ENCODE measurements at places on chromosomes 1 and 21.

- DNase-seq, result peak; percentile 35
Observed at GRCh38 chr1:147084273-147085096, 87.8 kb downstream of the PRKAB2 start.

DNA sequence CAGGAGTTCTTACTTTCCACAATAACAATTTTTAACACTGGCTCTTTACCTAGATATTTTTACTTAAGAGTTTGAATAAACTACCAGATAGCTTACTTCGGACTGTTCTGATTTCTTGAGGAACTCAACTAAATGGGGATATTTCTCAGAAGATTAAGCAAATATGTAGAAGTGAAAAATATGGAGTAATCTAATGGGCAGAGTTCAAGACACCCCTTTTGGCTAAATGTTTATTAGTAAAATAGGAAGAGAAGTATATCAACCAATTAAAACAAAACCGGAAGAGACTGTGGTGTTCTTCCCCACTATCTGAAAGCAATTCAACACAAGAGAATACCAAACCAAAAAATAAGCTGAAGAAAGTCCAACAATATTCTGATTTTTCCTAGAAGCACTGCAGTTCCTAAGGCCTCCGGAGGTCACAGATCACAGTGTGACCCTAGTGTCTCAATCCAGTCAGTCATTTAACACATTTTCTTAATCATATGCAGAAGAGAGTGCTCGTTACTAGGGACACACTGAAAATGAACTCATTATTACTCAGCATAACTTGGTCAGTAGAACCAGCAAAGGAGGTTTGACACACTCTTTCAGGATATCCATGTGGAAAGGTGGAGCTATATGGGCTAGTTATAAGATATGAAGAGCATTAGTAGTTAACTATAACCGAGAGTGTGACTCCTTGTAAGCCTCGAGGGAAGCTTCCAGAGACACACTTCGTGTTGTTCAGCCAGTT lies 5.2 kb downstream of the SIPA1L2 start:
- no peak for DNase-seq

- no peak for DNase-seq
Observed at GRCh38 chr1:97174039-97174704, 452.6 kb downstream of the PTBP2 start.

DNA sequence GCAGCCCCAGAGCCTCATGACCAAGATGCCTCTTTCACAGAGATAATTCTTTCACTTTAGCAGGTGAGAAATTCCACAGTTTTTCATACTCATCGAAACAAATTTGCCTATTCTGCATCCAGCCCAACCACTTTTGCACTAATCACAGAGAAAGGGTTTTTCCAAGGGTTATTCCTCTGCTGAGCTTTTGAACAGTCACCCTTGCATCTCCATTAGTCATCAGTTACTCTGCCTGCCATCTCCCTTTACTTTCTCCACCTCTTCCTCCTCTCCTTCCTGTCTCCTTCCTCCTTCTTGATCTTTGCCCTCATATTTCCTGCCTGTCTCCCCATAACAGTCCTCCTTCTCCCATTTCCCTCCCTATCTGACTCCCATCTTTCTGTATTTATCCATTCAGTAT lies 43.9 kb downstream of the FH start:
- DNase-seq, result no peak

GRCh38 chr1:51997974-51998382 lies 7.5 kb upstream of the RAB3B start:
- no peak for DNase-seq
